Stimulated activated CD4-positive, alpha-beta T cell treated with anti-CD3 and anti-CD28 coated beads, Interleukin-12 subunit alpha, Interleukin-12 subunit beta, amount 100 ng/mL, for 48 hours (primary cell): ENCODE measurements at places on chromosomes 5 and 9.

DNA sequence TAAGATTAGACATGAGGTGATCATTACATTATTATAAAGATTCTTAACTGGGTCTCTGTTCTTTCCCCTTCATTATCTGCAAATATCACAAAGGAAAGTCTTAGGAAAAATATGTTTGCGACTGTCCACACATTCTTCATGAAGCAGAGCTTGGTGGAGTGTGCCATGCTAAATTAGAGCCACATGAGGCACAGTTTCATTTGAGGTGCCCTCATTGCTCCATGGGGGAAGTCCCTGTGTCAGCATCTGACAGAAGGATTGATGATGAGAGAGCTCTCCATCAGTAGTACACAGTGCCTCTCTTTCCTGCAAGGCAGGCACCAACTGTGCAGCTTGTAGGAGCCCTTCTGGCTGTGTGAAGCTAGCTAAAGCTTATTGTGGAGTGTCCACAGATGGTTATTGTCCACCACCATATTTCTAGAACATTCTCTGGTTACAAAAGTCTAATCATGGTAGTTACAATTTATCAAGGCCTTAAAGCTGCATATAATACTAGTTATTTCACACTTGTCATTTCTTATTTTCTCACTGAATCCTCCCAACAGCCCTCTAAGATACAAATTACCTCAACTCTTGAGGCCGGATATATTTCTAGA, 63.9 kb downstream of the C9orf152 start:
- no peak for DNase-seq

DNA sequence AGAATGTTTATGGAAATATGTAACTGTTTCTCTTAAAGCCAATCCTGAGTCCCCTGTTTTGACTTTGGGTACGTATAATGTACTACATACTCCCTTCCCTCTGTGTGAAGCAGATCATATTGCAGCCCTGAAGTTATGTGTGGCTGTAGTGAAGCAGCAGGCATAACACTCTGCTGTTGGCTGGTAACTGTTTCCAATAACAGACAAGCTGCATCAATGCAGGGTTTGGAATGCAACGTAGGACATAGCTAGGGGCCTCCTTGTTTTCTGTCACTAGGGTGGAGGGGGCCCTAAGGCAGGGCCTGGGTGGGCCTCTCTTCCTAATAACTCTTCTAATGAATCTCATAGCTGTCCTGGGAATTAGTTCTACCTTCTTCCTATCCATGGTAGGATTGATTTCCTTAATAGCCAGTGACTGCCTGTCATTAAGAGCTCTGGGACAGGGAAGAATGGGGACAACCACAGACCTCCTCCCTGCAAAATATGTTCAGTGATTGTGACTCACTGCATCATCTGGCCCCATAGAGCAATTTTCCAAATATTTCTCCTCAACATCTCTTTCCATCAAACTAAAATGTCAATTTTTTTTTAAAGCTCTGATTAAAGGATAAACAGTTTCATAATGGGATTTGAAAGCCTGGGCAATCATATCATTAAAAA, 129.6 kb upstream of the HMHB1 start:
- no peak for DNase-seq

- no peak for DNase-seq
Measured at GRCh38 chr9:68933434-68934328, 80.2 kb downstream of the PRKACG start.

GRCh38 chr5:181052672-181053487, 12.8 kb downstream of the BTNL9 start:
- no peak for DNase-seq

GRCh38 chr5:27472871-27473270, 434.5 kb upstream of the CDH9 start:
- no peak for DNase-seq

GRCh38 chr5:53069626-53070025, 39.9 kb downstream of the MOCS2 start:
- DNase-seq: peak; percentile 73

DNA sequence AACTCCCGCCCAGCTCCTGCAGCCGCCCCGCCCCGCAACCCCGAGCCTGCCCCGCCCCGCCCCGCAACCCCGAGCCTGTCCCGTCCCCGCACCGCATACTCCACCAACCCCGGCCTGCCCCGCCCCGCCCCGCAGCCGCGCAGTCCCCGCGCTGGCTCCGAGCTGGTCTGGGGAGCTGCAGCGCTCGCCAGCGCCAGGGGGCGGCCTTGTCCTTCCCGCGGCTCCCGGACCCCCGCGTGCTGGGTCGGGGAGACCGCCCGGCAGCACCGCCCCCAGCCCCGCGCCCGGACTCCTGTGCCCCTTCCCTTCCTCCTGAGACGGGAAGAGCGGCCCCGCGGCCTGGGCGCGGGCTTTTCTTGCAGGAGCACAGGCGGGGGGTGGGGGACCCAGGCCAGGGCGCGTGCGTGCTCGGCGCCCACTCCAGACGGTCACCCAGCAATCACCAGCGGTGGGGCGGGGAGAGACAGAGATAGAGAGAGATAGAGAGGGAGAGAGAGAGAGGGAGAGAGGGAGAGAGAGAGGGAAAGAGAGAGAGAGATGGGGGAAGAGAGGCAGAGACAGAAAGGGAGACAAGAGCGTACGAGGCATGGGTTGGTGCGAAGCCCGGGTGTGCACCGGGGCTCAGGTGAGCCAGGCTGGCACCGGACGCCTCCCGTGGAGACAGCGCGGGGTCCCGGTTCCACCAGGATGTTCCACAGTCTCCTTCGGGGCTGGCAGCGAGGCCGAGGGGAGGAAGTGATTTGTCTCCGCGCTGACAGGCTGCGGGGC, 14.7 kb upstream of the TMEM250 start:
- DNase-seq: no peak

DNA sequence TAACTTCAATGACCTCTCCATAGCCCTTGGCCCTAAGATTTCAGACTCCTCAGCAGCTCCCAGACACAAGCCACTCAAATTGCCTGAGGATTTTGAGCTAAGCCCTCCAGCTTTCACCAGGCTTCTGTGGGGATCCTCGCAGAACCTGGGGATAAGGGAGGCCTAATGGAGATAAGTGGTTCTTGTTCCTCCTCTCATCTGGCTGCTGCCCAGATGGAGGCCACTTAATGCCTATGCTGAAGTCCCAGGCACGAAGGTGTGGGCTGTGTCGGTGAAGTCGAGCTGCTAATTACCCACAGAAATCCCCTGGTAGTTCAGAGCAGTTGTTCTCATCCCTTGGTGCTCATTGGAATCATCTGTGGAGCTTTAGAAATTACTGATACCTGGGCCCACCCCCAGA, 10.3 kb upstream of the FAT2 start:
- DNase-seq: no peak

- no peak for DNase-seq
Measured at GRCh38 chr9:133485531-133486260, 6.8 kb upstream of the SLC2A6 start.

GRCh38 chr9:935348-935965, 41.0 kb upstream of the DMRT3 start:
- DNase-seq: no peak

DNA sequence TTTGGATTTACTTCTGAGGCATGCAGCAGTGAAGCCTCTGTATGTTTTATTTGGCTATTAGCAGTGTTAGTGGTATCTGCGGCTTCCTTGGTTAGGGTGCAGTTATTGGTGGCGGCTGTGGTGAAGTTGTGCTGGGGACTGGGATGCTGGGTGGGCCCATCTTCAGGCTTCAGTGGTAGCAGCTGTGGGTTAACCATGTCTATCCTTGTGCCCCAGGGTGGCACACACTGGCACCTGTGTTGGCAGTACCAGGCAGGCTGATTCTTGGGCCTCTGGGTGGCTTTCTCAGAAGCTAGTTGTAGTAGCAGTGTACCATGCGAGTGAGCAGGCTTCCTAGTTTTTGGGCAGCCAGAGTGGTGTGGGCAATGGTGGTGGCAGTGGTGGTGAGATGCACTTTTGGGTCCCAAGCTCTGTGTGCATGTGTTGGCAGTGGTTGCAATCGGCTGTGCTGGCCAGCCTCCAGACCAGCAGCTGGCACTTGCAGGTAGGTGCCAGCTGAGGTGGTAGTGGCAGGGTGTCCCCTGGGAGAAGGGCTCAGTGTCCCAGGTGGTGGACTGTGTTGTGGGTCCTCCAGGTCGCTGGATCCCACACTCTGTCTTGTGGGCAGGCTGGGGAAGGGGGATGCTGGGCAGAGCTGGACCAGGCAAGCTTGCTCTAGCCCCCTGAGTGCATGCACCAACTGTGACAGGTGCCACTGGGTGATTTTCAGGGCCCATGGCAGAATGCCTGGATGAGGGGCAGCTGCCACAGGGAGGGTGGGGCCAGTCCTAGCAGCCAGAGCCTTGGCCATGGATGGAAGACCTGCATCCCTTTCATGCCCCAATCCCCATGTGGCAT, 13.6 kb downstream of the AHRR start:
- DNase-seq: no peak

DNA sequence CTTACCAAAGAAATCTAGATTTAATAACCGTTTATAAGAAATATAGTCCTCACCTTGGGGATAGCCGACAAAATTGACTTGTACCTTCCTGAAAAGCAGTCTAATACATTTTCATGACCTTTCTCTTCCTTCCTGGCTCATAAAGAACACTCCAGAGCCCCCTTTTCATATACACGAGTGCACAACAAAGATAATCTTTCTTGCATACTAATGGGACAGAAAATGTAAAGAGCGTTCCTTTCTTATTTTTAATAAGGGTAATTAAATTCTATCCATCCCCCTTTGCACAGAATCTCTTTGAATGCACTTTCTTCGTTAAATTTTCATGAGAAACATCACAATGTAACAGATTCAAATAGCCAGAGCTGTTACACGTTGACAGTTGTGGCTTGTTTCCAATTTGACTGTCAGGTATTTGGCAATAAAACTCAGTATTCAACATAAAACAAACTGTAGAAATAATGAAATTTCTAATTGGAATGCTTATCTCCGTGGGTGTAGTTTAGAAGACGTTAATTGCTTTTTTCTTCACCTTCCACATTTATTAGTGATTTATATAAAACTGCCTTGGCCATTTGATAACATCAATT, 732.3 kb upstream of the DMAC1 start:
- DNase-seq: no peak

GRCh38 chr5:113384782-113385285, 50.0 kb downstream of the TSSK1B start:
- no peak for DNase-seq

- no peak for DNase-seq
Measured at GRCh38 chr9:127640908-127641545, 28.9 kb downstream of the STXBP1 start.

DNA sequence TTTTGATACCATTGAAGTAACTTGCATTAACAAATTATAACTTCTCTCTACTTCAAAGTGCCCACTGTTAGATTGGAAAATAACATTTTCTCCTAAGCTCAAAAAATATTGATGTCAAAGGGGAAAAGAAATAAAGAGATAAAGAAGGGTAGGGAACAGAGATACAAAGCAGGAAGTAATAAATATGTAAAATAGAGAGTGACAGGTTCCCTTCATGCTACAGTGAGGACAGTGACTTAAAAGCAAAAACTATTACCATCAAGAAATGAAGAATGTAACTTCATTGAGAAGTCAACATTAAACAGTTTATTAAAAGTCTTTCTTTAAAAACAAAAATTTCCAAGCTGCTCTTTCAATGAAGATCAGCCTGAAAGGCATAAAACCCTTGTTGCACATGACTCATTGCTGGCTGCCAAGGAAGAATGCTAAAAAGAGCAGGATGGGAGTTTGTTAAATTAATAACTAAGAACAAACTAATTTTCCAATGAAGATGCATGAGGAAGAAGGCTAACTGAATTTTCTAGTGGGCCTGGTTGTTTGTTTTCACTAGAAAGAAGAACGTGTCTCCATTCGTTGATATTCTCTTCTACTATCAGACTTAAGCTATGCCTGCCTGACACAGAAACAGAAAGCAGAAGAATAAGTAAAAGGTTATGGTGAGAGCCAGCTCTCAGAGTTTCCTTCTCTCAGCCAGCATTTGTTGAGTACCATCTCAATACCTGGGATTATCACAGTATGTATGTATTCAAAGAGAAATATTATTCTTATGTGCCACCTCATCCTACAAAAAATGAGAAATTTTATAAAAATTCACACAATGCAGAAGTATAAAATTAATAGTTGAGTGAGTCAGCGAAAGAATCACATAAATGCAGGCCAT, 197.8 kb upstream of the NREP start:
- no peak for DNase-seq

- DNase-seq: no peak
Measured at GRCh38 chr5:179345433-179346321, at the start of gene ADAMTS2. Gene ADAMTS2, minus strand, starts transcription at chr5:179345461. Its CDS starts 133 bp downstream, at chr5:179345328.

DNA sequence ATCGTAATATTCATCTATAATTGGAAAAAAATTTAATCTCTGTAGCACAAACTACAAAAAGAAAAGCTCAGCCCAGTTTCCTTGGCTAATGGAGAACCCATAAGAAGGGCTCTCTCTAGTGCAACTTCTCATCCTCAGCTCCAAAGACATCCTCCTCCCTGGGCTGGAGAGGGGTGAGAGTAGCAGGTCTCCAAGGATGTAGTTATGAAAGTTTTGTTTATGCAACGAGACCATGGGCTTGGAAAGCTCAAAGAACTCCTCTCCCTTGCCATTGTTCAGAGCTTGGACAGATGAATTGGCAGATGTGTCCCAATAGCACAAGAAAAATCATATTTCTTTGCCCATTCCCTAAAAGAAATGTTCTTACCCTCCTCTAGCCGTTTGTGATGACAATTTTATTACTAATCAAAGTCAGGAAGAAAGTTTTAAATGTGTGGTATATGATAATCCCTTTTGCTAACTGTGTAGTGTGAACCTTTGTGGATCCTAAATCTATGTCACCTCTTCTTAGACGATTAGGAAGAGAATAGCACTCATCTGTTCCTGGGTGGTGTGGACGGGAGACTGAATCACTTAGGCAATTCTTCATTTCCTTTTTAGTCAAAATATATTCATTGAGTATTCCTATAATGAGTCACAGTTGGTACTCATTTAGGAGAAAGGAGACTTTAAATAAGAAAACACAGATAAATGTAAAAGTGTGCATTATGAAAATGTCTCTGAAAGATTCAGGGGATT, 52.2 kb downstream of the GARNL3 start:
- DNase-seq: no peak

DNA sequence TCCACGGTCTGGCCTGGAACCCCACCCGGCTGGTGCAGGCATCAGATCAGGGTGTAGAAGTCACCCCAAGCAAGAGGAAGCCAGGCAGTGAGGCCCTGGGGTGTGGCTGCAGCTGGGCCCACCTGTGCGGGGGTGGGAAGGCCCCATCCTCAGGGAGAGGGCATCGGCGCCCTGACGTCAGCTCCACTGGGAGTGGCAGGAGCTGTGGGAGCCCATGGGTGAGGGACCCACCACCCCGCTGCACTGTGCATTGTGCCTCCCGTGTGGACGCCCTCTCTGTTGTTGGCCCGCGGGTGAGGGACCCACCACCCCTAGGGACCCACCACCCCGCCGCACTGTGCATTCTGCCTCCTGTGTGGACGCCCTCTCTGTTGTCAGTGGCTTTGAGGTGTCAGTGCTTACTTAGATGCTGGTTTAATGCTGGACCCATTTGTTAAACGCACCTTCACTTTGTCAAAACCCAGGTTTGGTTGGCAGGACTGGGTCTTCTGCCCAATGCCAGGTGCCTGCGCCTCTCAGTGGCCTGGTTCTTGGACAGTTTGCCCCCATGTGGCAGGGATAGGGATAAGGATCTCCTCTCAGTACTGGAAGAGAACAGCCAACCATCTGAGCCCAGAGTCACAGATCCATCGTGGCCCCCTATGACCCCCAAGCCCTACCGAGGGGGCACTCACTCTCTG, 6.9 kb upstream of the EXOC3 start:
- DNase-seq: no peak
